ENCODE measurements at places on chromosomes 6 and 20.

DNA sequence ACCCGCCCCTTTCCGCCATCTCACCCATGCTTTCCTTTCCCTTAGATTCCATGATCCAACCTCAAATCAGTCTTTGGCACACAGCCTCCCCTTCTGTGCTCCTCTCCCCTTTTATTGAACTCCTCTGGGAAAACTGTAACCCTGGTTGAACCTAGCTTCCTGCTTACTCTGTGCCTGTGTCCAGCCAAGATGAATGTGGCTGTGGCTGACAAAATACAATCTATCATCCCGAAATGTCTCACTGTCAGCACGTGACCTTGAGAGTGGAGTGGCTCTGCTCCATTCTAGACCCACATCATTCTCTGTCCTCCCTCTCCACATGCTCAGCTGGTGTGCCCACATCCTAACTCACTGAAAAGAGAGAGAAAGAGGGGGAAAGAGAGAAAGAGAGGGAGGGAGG, 11.0 kb downstream of the NCR2 start:
- H3K4me3 ChIP-seq, result no peak overlapping the region
- no peaks in the 10 kb centered on the region for H3K4me1 ChIP-seq
- H3K36me3 ChIP-seq, result no peaks in the 10 kb centered on the region
- DNase-seq, result no peak
- peaks cover 15% of the 10 kb centered on the region for H3K27me3 ChIP-seq
- H3K27ac ChIP-seq, result no peak overlapping the region

DNA sequence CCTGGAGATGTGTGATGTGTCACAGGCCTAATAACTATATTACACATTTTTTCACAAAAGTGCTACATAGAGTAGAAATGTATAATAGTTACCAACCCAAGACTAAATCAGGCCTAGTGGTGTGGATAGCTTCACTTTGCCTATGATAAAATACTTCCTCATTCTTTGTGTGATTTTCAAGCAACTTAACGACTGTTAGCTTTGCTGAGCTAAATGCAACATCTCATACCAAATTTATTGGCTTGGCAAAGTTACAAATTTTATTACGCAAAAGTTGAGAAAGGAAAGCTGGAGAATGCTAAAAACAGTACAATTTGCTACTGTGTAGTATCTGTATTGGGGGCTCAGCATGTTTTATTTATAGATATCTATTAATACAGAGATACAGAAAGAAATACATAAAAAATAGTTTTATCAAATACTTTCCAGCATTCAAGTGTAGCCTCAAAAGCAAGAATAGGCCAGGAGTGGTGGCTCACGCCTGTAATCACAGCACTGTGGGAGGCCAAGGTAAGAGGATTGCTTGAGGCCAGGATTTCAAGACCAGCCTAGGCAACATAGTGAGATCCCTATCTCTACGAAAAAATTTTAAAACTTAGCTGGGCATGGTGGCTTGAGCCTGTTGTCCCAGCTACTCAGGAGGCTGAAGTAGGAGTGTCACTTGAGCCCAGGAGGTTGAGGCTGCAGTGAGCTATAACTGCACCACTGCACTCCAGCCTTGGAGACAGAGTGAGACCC, 3.6 kb upstream of the EDN1 start:
- DNase-seq, result no peak
- H3K36me3 ChIP-seq, result no peaks in the 10 kb centered on the region

DNA sequence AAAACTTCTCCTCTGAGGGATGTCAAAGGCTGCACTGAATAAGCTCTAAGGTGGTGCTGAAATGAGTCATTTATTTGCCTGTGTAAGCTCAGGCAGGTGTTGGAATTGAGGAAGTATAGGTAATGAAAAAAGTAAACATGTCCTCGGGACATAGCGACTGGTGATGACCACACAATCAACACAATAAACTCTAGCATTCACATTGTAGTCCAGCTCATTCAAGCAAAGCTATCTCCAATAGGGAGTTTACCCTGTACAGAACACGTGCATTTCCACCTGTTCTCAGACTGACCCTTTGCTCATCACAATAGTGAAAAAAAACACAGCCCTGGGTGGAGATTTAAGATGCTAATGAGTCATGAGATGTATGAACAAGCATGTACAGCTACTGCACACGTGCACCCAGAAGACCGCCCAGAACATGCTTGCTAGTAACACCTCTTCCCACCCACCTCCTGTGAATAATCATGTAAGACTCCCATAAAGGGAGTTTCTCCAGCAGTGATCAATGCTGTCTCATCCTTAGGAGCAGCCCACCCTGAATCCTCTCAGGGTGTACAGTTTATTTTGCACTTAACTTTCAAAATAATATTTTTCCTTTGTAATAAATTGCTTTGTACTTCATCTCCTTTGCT, 33.0 kb upstream of the POU5F1 start:
- peak overlapping the region; percentile 89 for H3K27ac ChIP-seq
- H3K36me3 ChIP-seq, result no peaks in the 10 kb centered on the region
- no peaks in the 10 kb centered on the region for H3K27me3 ChIP-seq
- H3K4me1 ChIP-seq, result peaks cover 43% of the 10 kb centered on the region
- peak overlapping the region; percentile 57 for H3K4me3 ChIP-seq

- peak overlapping the region; percentile 25 for H3K4me3 ChIP-seq
- no peaks in the 10 kb centered on the region for H3K27me3 ChIP-seq
- H3K4me1 ChIP-seq, result peaks cover 16% of the 10 kb centered on the region
- DNase-seq, result no peak
Observed at GRCh38 chr6:75488033-75488432, 5.6 kb downstream of the FILIP1 start.

DNA sequence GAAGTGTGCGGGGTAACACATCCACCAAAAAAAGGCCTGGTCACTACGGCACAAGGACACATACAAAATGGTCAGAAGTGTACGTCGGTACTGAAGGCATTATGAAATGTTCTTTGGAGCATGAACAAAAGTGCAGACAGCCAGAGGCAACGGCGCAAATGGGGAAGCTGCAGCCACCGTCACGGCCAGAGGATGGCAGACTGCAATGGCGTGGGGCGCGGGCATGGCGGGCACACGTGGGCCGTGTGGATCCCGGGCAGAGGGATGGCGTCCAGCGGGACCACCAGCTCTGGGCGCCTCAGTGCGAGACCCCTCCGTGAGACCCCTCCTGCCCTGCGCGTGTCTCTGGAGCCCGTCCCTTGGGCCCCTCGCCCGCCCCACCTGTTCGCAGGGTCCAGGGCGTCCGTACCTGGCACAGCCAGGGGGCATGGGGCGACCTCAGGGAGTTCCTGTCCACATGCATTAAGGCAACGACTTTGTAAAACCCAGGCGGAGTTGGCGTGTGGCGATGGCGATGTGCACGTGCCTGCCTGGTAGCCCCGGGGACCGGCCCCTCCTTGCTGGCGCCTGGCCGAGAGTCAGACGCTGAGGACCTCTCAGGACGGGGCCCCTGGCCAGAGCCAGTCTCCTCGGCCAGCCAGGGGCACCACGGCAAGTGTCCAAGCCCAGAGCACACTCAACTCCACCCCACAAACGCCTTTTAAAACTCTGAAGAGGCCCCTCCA, 39.5 kb upstream of the CHRNA4 start:
- no peaks in the 10 kb centered on the region for H3K4me1 ChIP-seq
- H3K27ac ChIP-seq, result no peak overlapping the region
- no peak for DNase-seq
- peaks cover 7% of the 10 kb centered on the region for H3K27me3 ChIP-seq
- no peak overlapping the region for H3K4me3 ChIP-seq

DNA sequence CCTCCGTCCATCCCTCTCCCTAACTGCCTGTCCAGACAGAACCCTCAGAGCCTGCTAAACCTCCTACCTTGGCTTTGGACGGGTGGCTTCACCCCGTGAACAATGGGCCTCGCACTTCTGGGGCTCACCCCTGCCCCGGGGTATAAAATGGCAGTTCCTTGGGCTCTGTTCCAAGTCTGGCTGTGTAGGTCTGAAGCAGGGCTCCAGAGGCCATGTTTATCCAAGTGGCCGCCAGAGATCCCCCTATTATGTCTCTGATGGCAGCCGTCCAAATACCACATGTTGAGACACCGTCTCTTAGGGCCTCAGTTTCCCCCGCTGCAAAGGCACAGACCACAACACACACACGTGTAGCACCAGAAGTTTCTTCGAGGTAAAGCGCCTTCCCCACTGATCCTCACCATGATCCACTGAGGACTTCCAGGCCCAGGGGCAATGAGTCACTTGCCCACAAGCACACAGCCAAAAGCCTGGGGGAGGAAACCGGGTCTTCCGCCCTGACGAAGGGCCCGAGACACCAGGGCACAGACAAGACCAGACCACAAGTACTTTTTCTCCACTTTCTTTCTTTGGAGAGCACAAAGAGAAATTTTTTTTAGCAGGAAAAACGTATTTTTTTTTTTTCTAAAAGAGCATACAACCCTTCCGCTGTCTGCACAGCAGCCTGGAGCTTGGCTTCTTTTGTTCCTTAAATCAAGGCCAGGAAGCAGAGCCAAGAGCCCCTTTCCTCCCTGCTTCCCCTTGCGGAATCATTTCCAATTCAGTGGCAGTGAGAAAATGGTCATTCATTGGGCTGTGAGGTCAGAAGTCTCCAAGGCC, 11.8 kb downstream of the CPNE5 start:
- peaks cover 36% of the 10 kb centered on the region for H3K4me1 ChIP-seq
- no peaks in the 10 kb centered on the region for H3K36me3 ChIP-seq
- H3K4me3 ChIP-seq, result no peak overlapping the region
- H3K27ac ChIP-seq, result peak overlapping the region; percentile 5
- no peaks in the 10 kb centered on the region for H3K27me3 ChIP-seq

DNA sequence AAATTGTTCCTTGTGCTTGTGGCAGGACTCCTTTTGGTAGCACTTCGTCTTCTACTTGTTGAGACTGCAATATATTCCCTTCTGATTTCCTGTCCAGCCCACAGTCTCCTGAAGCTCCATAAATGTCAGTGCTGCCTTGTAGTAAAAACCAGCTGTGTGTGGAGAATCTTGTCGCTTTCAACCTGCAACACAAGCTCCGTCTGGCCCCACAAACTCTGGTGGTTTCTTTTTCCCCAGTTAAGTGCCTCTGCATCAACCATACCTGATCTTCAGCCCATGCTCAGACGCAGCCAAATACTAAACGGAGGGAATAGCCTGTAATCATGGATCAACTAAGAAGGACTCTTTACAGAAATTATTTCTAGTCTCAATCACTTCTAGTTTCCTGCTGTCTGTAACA, 1133.3 kb upstream of the ADGRB3 start:
- no peak overlapping the region for H3K27ac ChIP-seq
- no peak for DNase-seq
- H3K4me1 ChIP-seq, result no peaks in the 10 kb centered on the region
- no peaks in the 10 kb centered on the region for H3K27me3 ChIP-seq
- no peak overlapping the region for H3K4me3 ChIP-seq
- H3K36me3 ChIP-seq, result no peaks in the 10 kb centered on the region

DNA sequence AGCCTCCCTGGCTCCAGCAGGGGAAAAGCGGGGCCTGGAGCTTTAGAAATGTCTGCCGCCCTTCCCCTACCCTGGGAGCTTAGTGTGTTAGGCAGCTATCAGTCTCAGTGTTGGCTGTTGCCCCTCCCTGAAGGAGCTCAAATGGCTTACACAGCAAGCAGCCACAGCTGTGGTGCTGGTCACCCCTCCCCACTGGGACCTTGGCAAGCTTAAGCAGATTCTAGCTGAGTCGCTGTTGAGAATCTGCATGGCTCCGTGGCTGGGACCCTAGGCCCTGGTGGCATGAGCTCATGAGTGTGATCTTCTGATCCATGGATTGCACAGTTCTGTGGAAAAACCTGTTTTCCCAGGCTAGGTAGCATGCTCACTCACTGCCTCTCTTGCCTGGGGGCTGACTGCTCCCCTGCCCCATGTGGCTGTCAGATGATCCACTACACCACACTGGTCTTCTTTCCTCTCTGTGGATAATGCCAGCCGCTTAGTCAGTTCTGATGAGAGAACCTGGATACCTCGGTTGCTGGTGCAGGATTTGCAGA, 714.0 kb downstream of the MAFB start:
- no peaks in the 10 kb centered on the region for H3K27me3 ChIP-seq
- H3K36me3 ChIP-seq, result no peaks in the 10 kb centered on the region
- no peaks in the 10 kb centered on the region for H3K4me1 ChIP-seq
- no peak overlapping the region for H3K27ac ChIP-seq

DNA sequence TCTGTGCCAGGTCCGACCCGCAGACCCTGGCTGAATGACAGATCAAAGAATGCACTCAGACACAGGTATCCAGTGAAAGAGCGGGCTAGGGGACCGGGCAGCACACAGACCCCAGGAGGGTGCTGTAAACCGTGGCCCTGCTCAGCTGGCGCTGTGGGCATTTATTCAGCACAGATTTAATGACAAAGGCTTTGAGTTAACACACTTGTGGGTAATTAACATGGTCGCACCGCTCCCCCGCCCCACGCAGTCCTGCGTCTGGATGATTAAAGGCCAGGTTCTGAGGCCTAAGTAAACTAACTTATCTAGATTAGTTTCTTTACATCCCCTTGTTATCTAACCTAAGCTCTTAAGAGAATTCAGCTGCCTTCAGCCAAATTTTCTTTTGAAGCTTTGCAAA, 3.5 kb downstream of the MAK start:
- H3K27ac ChIP-seq, result no peak overlapping the region
- H3K4me3 ChIP-seq, result no peak overlapping the region
- DNase-seq, result no peak
- peaks cover 8% of the 10 kb centered on the region for H3K4me1 ChIP-seq

- H3K4me3 ChIP-seq, result no peak overlapping the region
- DNase-seq, result no peak
- no peaks in the 10 kb centered on the region for H3K27me3 ChIP-seq
- H3K36me3 ChIP-seq, result no peaks in the 10 kb centered on the region
Observed at GRCh38 chr20:13878566-13878965, 93.7 kb downstream of the NDUFAF5 start.

DNA sequence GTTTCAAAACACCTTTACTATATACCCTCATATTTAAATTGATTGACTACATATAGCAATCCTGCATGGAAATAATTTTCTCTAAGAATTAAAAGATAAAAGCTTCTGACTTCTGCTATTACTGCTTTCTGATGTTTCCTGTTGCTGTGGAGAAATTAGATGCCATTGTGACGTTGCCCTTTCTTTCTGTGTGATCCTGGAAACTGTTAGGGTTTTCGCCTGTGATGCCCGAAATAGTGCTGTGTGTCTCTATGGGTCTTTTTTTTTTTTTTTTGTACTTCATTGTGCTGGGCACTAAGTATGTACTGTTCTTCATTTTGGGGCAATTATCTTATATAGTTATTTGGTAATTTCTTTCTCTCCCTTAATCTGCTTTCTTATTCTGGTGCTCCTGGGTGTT, 205.0 kb downstream of the ARID1B start:
- H3K4me1 ChIP-seq, result peaks cover 43% of the 10 kb centered on the region
- H3K27ac ChIP-seq, result no peak overlapping the region
- no peaks in the 10 kb centered on the region for H3K27me3 ChIP-seq
- DNase-seq, result no peak

GRCh38 chr6:23775127-23775526, 350.9 kb upstream of the NRSN1 start:
- DNase-seq, result no peak
- H3K4me1 ChIP-seq, result no peaks in the 10 kb centered on the region
- H3K36me3 ChIP-seq, result no peaks in the 10 kb centered on the region
- no peak overlapping the region for H3K27ac ChIP-seq
- no peak overlapping the region for H3K4me3 ChIP-seq

- H3K4me3 ChIP-seq, result no peak overlapping the region
- peak; percentile 1 for DNase-seq
- H3K36me3 ChIP-seq, result peaks cover 57% of the 10 kb centered on the region
Observed at GRCh38 chr20:48680650-48681049, 147.1 kb downstream of the PREX1 start.

DNA sequence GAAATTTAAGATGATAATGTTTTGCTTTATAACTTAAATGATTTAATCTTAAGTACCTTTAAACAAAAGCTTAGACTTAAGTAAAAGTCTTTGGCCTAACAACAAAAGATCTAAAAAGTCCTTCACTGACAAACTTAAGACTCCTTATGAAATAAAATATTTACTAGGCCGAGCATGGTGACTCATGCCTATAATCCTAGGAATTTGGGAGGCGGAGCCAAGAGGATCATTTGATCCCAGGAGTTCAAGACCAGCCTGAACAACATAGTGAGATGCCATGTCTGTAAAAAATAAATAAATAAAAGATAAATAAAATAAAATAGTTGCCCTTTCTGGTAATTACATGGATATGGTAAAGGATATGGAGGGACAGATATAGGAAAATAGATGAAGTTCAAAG, 12.4 kb downstream of the KATNA1 start:
- no peaks in the 10 kb centered on the region for H3K27me3 ChIP-seq
- DNase-seq, result no peak
